Right lobe of liver (tissue), 6 donors: ENCODE measurements at places on chromosomes 16 and 17.

DNA sequence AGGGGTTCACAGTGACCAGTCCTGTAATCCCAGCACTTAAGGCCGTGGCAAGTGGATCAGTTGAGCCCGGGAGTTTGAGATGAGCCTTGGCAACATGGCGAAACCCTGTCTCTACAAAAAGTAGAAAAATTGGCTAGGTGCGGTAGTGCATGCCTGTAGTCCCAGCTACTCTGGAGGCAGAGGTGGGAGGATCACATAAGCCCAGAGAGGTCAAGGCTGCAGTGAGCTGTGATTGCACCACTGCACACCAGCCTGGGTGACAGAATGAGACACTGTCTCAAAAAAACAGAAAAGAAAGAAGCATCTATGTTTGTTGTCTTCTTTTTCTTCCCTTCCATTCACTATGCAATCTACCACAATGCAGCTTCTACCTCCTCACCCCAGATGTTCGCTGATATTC is 151.9 kb upstream of the RBL2 start:
- DNase-seq = no peak

DNA sequence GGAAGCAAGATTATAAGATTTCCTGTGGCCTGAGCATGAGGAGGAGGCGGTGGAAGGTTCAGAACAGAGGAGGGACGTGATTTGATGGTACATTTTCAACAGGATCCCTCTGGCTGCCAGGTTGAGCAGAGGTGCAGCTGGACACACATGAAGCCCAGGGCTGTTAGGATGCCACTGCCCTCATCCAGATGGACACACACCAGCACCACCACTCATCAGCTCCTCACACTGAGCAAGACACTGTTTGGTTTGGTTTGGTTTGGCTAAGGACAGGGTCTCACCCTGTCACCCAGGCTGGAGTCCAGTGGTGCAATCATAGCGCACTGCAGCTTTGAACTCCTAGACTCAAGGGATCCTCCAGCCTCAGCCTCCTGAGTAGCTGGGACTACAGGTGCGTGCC is 402.6 kb upstream of the C16orf82 start:
- DNase-seq = no peak

DNA sequence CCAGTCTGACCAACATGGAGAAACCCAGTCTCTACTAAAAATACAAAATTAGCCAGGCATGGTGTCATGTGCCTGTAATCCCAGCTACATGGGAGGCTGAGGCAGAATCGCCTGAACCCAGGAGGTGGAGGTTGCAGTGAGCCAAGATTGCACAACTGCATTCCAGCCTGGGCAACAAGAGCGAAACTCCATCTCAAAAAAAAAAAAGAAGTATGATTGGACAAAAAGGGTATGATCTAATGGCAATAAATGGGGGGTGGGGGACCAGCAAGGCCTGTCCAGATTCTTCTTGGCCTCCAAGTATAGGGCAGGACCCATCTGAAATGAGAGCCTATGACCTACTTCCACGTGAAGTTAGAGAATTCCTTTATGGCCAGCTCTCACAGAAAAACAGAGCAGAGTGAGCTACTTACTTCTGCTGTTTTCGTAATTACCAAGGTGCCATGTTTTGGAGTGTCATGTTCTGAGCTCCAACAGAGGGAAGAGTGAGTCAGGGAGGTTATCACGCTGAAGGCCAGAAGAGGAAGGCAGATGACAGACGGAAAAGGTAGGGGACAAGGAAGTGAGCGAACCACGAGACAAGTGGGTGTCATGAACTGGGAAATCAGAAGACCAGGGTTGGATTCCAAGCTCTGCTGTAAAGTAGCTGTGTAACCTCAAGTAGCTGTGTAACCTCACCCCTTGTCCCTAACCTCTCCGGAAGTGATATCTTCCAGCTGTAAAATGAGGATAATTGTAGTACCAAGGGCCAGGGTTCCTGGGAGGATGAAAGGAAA is 3.6 kb upstream of the ZMYND15 start:
- DNase-seq = no peak

GRCh38 chr17:7875804-7876370 is 12.7 kb upstream of the CHD3 start:
- no peak for DNase-seq

DNA sequence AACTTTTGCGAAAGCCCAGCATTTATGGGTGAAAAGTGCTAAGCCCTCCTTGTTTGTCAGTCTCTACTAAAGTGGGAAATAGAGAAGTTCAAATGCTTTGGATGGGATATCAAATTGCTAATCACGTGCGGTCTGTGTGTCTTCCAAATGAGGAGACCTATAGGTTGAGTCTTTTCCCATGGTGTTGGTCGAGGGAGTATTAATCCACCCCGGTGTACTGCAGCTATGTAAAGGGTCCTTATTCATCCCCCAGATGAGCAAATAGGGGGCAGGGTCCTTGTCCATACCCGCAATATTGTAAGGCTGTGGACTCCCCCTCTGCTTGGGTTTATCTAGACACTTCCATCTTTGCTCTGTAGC is 14.6 kb downstream of the KIAA0513 start:
- no peak for DNase-seq

DNA sequence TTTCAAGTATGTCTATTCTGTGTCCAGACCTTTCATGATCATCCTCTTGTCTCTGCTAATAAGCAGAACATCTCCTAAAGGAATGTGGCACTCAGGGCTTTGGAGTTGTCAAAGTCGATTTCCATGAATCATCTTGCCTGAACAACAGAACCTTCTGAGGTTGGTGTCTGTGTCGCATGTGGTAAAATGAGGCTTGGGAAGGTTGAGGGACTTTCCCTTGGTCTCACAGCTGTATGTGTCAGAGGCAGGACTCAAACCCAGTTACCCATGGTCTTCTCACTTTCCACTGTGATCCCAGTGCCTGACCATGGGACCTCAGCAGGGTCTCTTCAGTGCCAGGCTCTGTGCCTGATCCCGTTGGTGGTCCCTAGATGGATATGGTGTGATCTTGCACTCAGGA is 4.2 kb upstream of the GPRC5B start:
- DNase-seq = no peak

- DNase-seq = no peak
Measured at GRCh38 chr17:57288040-57288772, 31.9 kb downstream of the MSI2 start.

GRCh38 chr17:66076546-66077190 is 115.3 kb downstream of the CEP112 start:
- no peak for DNase-seq

- no peak for DNase-seq
Measured at GRCh38 chr16:17836868-17837602, 366.3 kb upstream of the XYLT1 start.

DNA sequence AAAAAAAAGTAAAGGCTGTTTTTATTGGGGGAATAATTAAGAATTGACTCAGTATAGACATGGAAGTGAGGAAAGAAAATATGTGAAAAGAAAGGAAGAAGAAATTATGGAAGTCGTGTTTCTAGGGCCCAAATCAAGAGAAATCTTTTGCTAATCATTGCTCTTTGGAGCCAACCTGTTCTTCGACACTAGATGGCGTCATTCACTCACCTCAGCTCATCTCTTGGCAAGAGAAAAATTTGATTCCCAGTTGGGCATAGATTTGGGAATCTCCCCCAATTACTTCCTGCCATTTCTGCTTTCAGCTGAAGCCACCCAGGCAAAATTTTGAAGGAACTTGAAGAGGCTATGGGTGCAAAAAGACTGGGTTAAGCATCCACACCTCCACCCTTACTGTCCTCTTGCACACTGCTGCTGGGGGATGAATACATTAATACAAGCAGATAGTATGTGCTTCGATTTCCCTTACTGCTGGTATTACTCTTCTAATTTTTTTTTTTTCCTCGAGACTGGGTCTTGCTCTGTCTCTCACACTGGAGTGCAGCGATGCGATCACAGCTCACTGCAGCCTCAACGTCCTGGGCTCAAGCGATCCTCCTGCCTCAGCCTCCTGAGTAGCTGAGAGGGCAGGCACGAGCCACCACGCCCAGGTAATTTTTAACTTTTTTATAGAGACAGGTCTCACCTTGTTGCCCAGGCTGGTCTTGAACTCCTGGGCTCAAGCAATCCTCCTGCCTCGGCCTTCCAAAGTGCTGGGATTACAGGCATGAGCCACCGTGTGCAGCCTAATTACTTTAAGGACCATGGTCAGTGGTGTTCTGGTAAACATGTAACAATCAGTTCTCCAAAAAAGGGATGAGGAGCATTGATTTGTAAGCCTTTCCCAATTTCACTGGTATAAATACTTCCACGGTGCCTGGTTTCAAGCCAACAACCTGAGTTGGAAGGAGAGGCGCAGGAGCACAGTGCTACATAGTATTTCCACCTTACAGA is 13.5 kb downstream of the PSMD7 start:
- no peak for DNase-seq

DNA sequence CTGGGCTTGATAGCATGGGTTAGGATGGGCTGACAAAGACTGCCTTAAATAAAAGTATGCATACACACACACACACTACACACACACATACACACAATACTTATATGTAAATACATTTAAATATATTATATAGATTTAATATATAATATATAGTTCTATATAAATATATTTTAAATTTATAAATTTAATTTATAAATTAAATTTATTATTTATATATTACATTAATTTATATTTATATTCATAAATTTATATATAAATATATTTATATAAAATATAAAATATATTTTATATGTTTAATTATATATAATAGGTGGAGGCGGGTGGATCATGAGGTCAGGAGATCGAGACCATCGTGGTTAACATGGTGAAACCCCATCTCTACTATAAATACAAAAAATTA is 83.2 kb downstream of the CDH13 start:
- DNase-seq = no peak

- no peak for DNase-seq
Measured at GRCh38 chr17:19945009-19945626, 32.5 kb downstream of the AKAP10 start.

- DNase-seq = no peak
Measured at GRCh38 chr16:14017886-14018285, 53.2 kb upstream of the MRTFB start.

- DNase-seq = no peak
Measured at GRCh38 chr16:4631444-4631843, 6.8 kb downstream of the MGRN1 start.

DNA sequence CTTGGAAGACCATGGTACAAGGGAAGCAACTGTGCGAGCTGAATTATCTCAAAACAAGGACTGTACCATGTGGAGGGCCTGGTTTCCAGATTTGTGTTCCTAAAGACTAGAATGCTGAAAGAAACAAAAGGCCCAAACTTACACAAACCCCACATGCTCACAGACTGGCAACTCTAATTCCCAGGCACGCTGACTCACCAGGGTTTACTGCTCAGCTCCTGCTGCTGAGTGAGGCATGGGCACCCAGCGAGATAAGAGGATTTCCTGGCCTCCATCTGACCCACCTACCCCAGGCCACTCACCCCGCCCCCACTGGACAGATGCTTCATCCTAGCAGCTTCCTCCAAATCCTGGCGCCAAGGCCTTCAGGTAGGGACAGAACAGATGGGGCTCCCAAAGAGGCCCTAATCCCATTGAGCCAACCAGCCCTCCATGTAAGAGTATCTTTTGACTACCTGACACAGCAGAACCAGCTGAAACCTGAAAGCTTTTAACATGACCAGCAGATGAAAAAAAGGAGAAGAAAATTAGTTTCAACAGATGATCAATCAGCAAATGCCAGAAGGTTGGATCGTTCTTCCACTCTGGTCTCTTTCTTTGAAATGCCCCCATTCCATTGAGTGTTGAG is 33.9 kb downstream of the DCUN1D3 start:
- peak; percentile 80 for DNase-seq

GRCh38 chr17:35807371-35808144 is 1.7 kb upstream of the TAF15 start:
- no peak for DNase-seq

GRCh38 chr17:63035271-63035670 is 69.2 kb downstream of the TANC2 start:
- no peak for DNase-seq

- DNase-seq = no peak
Measured at GRCh38 chr16:87541147-87541871, 48.5 kb upstream of the ZCCHC14 start.

DNA sequence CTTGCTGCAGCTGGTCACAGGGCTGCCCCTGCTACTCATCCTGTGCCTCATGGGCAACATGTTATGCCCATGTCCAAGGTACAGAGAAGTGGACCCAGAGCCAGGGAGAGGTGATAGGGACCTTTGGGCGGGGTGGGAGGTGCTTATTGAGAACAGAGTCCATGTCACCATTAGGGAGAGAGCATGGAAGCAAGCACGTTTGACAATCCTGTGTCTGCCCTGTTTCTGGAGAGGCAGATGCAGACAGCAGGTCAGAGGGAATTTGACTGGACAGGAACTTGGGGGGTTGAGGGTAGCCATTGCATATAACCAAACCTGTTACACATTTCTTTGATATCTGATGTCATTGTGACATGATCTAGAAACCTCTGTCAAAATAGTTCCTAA is 14.3 kb upstream of the ARL4D start:
- peak; percentile 92 for DNase-seq

DNA sequence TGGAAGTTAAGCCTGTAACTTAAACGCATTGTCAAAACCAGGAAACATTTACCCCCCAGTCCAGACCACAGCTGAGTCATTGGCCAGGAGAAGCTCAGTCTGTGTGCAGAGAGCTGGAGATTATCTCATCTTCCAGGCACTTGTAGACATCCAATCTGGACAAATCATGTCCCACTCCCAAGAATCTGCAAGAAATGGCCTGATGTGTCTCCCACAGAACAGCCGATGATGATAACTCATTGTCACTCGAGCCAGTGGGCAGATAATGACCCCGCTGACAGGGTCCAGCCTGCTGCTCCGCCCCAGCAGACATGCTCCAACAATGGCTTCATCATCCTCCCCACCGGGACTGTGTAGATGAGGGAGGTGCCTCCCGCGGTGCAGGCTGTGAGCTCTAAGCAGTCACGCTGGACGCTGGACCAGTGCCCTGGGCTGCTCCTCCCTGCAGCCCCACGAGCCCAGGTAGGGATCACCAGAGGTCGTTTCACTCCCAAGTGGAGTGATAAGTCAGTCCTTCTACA is 322.5 kb downstream of the C16orf95 start:
- DNase-seq = no peak

- no peak for DNase-seq
Measured at GRCh38 chr17:50129728-50130558, at the start of gene SAMD14. SAMD14 (minus strand) TSS chr17:50130160; CDS start chr17:50124959, 5,201 bp downstream.

DNA sequence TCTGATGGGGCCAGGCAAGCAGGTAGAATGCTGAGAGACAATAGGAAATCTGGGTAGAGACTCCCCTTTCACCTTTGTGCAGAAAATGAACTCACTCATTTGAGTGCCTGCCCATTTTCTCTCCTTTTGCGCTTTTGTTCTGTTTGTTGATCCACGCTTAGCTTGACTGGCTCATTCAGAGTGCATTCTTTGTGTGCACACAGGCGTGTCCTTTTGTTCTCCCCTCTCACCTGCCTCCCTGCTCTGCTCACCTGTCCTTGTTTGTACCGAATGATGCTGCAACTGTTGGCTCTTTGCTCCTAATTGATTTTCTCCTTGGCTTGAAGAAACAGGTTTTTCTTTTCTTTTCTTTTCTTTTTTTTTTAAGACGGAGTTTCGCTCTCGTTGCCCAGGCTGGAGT is 15.8 kb downstream of the PGS1 start:
- DNase-seq = no peak

GRCh38 chr17:81980707-81981343 is 3.4 kb downstream of the ASPSCR1 start:
- DNase-seq = no peak

- peak; percentile 82 for DNase-seq
Measured at GRCh38 chr17:44222112-44222869, 2.8 kb upstream of the UBTF start.
